ENCODE measurements at places on chromosomes 3 and 15.

- no peak for DNase-seq
These were observed 209.0 kb downstream of the NEK10 start for GRCh38 chr3:27160146-27160545.

GRCh38 chr15:31130576-31131237 lies 29.2 kb upstream of the TRPM1 start:
- no peak for DNase-seq

GRCh38 chr15:38551720-38552648 lies 12.6 kb downstream of the RASGRP1 start:
- no peak for DNase-seq

- no peak for DNase-seq
These were observed 10.9 kb downstream of the TEX55 start for GRCh38 chr3:119156868-119157267.

DNA sequence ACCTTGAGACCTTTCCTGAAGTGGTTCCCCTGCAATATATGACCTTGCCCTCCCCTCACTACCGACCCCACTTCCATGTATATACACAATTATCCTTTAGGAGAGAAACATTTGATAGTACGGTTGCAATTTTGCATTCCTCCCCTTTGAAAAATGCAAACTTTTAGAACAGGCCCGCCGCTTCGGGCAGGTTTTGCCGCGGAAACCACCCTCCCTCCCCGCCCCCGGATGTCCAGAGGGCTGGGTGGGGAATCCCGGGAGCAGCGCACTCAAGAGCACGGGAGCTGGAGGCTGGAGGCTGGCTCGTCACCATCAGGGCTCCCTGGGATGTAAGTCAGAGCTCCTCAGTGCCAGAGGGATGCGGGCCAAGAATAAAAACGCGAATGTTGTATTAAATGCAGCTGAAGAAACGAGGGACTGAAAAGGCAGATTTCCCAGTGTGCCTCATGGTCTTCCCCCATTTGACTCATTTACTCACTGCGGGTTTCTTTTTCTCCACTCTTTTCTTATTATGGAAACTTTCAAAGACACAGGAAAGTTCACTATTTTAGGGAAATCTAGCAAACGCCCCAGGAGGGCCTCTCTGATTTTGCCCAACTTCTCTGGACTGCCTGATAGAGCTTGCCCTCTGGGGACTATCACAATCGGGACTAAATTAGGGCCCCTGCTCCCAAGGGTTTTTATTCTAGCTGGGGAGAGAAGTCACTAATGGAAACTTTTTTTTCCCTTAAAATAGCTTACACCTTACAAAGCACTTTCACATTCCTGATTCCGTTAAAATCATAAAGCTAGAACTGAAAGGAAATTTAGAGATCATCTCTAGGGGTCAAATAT lies 2.9 kb upstream of the USP3 start:
- peak; percentile 84 for DNase-seq
